D721Med (cell line): ENCODE measurements at places on chromosomes 5 and 9.

- DNase-seq = no peak
Observed at GRCh38 chr9:124788542-124789217, 11.7 kb downstream of the OLFML2A start.

DNA sequence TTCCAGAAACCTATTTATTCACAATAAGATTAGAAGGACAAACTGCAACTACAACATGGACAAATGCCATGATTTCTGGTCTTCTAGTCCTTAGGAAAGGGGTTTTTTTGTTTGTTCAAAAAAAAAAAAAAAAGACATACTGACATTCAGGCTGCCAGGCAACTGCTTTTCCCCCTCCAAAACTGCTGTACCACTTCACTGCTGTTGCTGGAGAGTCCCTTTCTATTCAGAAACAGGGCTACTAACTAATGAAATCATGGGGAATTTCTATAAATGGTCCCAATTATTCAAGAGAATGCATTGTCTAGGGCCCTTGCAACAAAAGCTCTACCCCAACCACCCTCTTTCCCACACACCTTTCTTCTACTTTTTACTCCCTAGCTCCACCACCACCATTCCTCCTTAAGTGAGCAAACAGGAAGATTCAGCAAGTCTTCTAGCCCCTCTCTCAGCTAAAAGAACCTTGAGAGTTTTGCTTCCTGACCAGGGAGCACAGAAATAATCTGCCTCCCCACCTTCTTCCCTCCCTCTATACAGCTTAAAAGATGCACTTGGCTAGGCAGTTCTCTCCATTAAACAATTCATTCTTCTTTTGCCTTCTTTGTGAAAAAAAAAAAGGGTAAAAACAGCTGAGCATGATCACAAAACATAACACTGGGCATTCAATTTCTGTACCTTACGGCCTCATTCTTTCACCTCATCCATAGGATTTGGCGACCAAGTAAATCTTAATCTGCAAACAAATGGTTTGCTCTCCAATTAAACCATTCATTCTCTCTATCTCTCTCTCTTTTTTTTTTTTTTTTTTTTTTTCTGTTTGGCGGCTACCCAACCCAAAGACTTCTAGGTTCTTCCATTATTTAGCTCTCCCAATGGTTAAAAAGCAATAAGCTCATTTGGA is 13.8 kb downstream of the ZNF608 start:
- DNase-seq = no peak

GRCh38 chr5:41924872-41925554 is at the start of gene FBXO4:
Gene FBXO4, plus strand, starts transcription at chr5:41925281. Its CDS starts 29 bp downstream, at chr5:41925310.
- DNase-seq = peak; percentile 29

DNA sequence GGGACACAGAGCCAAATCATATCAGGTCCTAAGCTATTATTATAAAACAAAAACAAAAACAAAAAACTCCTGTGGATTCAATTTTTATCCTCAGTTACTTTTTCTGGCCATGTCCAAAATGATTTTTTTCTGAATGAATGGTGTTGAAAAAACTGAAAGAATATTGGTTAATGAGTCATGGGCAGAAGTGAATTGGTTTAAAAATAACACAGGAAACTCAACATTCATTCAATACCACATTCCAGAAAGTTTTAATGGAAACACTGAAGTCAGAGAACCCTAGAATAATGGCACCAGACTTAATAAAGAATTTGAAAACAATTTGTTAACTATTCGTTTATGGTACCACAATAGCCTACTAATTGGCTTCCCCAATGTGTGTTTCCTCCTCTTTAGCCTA is 102.4 kb upstream of the CDH9 start:
- no peak for DNase-seq

GRCh38 chr5:88665750-88666215 is 217.2 kb downstream of the MEF2C start:
- no peak for DNase-seq

DNA sequence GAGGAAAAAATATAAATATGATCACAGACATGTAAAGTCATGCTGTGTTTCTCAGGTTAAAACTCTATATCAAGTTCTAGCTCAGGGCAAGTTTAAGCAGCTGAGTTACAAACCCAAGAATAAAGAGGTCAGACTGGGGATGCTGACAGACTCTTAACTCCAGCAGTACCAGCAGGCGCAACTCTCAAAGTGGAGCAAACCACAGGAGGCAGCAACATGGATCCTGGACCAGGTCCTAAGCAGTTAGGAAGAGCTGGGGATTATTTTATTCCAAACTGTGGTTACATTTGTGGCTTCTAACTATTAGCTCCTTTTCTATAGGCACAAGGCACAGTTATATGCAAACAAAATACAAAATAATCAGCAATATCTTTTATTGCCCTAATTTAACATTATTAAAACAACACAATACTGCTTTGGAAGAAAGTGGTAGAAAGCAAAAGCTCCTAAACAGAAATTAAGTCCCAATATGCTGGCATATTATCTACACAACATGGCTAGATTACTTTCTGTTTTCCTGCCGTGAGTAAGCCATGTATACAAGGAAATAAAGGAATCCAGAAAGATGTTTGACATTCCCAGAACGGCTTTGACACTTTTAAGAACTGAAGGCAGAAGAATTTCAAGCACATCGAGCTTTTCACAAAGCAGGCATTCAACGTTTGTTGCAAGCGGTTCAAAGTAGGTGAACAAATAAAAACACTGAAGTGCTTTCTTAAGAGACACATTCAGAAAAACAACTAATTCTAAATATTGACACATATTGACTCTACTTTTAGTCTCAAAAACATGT is 378.8 kb upstream of the ZNF608 start:
- no peak for DNase-seq

DNA sequence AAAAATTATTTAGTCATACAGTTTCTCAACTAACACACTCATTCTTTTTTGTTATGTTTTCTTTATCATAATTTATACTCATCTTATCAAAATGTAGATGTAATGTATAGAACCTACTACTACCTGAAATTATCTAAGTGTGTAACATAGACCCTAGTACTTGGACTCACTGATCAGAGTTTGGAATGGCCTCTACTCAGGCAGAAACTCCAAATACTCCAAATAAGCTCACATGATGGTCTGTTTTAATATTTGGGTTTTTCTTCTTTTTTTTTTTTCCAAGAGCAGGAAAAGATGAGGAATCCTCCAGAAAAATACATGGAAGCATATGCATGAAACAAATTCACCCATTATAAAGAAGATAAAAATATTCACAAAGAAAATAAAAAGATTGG is 126.3 kb downstream of the PDE4D start:
- DNase-seq = no peak

DNA sequence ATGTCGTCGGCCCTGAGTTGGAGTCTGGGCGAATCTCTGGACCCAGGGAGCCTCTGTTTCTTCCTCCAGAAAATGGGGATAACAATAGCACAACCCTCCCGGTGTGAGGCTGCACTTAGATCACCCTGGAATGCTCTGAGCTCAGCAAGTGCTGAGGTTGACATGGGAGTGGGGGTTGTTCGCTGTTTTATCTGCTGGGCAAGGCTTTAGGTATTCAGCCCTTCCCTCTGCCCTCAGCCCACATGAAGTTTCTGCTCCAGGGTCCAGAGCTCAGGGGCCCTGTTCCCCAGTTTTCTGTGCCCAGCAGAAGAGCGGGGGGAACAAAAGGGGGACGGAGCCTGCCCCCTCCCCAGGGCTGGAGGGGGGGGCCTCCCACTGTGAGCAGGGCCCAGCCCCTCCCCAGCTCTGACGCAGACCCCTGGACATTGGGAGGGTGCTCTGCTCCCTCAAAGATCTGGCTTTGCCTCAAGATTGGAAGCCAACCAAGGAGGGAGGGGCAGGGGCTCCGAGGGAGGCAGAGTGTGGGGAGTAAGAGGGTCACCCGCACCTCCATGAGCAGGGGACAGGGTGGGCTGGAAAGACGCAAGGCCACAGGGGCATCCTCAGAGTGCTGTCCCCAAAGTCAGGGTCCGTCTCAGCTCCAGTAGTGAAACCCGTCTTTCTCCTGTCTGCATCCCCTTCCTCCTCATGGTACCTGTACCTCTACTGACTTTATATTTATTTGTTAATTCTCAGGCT is 215.6 kb downstream of the C9orf50 start:
- no peak for DNase-seq

- no peak for DNase-seq
Observed at GRCh38 chr5:174737330-174737729, 12.9 kb downstream of the MSX2 start.
